ENCODE measurements at places on chromosomes 7 and 10.

DNA sequence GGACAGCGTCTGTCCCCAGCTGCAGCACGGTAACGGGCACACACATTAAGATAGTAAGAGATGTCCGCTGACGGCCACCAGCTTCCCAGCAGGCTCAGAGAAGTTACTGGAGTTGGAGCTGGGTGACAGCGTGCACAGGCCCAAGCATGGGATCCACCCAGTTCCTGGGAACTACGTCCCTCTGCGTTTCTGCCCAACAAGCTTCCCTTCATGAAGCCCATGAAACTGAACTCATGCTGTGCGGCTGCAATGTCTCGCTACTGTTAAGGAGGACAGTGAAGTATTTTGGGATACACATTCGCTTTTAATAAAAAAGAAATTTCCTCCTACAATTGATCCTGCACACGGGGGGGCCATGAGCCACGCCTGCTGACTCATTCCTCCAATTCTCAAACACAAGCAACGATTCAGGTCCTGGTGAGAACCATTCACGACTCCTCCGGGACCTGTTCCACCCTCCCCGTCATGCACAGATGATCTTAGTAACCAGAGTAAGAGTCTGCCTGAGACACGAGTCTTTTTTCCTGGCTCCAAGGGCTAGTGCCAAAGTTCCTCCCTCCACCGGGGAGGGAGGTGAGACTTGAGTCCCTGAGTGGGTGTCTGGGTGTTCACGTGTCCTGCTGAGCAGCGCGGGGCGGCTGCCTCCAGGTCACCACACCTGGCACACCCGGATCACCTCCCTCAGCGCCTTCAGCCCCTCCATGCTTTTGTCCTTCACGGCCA, 2.6 kb downstream of the PSMG3 start:
- DNase-seq: no peak

DNA sequence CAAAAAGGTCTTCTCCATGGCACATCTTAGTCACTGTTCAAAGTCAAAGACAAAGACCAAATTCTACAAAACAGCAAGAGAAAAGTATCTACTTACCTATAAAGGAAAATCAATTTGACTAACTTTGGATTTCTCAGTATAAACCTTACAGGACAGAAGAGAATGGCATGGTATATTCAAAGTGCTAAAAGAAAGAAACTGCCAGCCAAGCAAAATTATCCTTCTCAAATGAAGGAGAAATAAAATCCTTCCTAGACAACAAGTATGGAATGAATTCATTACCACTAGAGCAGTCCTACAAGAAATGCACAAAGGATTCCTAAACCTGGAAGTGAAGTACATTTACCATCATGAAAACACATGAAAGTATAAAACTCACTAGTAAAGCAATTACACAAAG, 235.5 kb downstream of the STK31 start:
- DNase-seq: no peak

DNA sequence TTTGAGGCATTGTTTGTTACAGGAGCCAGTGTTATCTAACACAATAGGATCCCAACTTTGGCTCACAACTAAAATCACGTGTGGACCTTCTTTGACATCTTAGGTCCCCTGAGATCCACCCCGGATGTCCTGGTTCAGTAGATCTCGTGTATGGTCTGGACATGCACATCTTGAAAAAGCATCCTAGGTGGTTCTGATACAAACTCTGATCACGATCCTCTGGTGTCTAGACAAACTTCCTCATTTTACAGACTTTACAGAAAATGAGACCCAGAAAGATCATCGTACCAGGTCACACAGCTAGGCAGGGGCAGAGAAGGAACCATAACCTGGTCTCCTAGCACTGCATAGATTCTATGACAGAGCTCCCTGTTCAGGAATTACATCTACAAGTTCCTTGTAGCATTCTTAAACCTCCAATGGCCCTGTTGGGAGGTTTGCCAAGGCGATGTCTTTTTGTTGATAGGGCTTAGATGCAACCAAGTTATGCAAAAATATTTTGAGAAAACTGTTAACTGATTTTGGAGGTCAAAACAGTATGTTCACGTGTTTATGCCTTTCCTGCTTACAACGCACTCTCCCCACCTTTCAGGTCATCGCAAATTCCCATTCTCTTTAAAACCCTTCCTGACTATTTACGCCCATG, 30.8 kb upstream of the CHST15 start:
- DNase-seq: no peak

- peak; percentile 10 for DNase-seq
Observed at GRCh38 chr7:114026486-114027089, 107.8 kb upstream of the PPP1R3A start.

DNA sequence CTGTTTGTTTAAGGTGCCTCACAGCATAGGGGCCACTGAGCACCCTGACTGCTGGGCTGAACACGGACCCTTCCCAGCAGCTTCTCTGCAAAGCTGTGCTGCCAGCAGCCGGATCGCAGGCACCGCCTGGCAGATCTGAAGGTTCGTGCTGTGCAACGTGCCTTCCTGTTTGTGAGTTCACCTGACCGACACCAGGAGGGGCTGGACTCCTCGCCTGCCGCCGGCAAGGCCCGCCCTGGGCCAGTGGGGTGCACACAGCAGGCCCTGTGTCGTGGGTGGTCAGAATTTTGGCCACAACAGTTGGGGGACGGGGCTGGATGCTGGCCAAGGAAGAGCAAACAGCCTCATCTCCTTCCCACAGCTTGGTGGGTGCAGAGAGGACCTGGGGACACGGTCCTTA, 12.6 kb downstream of the CYP2W1 start:
- no peak for DNase-seq

- peak; percentile 60 for DNase-seq
Observed at GRCh38 chr10:75209921-75210281, 695 bp upstream of the VDAC2 start.

DNA sequence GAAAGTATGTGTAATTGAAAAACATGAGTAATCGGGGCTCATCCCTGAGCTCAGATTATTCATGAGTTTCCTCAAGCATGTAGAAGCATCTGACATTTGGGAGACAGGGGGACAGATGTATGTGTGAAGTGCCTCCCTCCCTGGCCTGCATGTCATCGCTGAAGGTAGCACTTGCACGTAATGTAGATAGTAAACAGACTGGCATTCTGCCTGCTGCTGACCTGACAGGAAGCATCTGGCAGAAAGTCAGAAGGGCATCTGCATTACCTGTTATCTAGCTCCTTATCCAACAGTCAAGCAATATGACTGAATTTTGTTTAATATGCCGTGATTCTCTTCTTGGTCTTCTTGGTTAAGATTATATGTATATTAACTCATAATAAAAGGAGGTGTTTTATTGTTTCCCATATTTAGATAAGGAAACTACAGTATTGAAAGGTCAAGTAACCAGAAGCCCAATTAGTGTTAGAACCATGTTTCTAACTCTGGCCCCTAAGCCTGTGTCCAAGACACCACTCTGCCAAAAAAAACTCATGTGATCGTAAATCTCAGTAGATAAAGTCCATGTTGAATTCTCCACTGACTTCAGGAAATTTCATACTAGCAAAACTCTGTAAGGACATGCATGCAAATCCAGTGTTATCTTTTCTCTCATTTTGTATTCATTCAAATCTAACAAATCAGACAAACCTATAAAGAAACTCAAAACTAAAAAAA, 918.1 kb upstream of the MBL2 start:
- no peak for DNase-seq

- no peak for DNase-seq
Observed at GRCh38 chr10:114081911-114082583, 38.4 kb downstream of the ADRB1 start.

DNA sequence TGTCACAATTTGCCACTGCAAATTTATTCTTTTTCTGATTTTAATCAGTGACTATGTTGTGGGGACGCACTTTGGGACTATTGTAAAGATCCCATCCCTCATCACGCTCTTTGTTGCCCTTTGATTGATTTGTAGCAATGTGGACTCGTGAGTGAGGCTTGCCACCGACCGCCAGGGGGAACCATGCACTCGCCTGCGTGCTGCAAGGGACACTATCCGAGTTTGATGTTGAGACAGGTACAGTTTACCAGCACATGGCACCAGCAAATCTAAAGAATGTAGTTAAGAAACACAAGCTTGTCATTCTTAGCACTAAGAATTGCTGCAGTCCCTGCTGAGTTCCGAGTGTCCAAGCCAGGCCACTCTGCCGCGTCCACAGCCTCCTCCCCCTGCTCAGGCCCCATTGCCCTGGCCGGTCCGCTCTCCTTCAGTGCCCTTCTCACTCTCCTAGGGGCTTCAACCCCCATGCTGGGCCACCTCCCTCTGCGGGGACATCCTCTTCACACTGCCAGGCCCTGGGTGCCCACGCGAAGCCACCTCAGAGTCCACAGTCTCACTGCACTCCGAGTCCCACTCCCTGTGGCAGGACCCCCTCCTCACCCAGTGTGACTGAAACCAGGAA, 2.0 kb upstream of the SFTPA2 start:
- peak; percentile 56 for DNase-seq

DNA sequence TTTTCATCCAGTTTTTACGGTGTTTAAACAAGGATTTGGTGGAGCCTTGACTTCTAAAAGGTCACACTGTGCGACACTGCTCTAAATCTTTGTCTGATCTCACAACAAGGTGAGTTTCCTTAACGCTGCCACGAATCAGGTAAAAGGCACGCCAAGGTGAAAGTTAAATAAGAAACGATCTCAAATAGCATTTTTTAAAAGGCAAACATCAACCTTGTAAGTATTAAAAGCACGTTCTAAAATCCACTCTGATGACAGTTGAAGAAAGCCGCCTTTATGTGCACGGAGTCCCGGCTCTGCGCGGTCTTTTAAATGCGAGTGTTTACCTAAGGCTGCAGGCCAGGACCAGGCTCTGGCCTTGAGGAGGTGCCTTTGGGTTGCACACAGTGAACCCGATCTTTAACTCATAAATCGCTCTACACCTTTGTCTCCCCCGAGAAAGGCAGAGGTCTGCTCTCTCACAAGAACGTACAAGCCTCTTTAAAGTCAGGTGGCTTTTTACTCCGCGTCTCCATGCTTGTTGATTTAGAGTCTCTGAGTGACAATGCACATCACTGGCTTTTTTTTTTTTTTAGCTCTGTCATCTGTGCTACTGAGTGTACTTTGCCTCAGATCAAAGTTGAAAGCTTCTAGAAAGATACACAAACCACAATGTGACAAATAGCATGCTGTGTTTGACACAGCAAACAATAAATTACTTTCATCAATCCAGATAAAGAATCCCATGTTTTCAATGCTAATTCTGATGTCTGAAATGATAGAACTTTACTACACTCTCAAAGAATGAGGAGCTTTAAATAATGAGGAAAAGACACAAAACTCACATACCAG, 25.9 kb upstream of the RNF32 start:
- no peak for DNase-seq

DNA sequence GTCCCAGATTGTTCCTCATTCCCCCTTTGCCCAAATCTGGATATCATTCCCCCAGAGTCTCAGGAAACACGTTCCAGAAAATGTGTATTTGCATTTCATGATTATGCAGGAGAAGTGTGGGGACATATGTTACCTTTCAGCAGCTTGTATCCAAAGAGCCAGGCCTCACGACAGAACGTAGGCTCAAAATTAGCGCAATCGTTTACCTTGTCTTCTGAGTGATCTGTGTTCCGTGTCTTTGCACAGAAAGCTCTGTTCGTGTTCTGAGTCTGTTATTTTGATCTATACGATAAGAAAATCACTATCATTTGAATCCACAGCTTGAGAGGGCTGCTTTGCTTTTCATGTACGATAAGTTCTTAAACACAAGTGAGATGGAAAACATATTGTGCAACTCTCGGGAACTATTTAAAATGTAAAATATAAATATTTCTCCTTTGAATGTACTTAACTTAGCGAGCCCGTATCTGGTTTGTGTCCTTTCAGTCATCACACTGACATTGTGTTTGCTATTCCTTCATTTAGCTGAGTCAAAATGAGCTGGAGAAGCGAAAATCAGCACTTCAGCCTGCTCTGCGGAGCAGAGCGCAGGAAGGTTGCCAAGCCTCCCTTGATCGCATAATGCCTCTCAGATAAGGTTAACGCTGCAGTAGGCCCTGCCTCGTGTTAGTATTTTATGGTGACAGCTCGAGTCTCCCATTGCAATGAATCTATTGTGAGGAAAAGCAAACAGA, 80.2 kb upstream of the CACNB2 start:
- DNase-seq: no peak

GRCh38 chr7:112573302-112574039, 92.7 kb downstream of the LSMEM1 start:
- no peak for DNase-seq

DNA sequence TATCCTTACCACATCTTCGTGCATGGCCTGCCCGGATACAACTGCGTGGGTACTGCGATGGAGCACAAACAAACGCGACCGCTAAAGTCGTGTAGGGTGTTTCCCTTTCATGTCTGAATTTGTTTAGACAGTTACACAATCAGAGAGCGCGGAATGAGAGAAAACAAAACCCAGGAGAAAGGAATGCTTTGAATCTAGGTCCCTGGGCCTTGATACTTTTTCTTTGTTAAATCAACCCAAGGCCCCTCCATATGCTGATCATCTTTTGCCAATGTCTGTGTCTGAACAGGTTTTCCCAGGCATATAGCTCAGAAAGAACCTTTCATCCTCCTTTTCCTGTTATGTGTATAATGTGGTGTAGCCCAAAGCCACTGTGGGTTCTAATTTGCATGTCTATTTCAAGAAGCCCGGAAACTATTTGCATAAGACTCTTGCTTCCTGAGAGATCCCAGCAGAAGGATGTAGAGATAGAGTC, 145.8 kb downstream of the FRMD4A start:
- no peak for DNase-seq

- DNase-seq: no peak
Observed at GRCh38 chr10:69968830-69969229, 83.8 kb upstream of the MACROH2A2 start.
